Cortex of kidney (tissue), 1 donor: ENCODE measurements at places on chromosomes 12 and 14.
A peak's percentile ranks its signal among the peaks of the same experiment; 100 is the strongest.

DNA sequence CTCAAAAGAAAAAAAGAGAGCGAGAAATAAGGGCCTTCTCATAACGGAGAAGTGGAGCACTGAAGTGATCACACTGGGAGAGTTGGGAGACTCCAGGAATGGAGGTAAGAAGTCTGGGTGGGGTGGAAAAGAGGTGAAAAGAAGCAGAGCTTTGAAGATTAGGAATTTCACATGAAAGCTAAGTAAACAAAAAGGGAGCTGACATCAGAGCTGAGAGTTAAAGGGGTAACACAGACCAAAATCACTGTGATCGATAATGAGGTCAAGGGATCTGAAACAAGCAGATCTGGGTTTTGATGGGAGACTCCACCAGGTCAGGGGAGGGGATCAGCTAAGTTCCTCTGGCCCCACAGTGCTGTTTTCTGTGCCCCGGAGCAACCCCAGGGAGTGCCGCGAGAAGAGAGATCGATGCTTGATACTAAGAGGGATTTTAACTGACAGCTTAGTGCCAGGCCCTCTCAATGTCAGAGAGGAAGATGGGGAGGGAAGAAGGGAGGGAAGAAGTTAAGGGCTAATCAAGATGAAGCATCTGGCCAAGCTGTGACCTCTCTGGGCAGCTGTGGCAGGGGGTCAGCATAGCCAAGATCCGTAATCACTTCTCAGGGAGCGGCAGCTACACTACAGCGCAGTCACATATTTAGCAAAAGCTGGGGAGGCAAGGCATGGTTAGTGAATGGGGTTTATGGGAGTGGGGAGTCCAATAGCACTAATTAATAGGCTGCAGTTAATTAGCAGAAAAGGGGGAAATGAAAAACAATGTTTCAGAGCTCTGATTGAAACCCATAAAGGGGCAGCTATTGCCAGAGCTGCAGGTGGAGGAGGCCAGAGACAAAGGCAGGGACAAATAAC is 8.0 kb downstream of the AQP6 start:
- no peak for DNase-seq

GRCh38 chr14:85599939-85600338 is 70.0 kb downstream of the FLRT2 start:
- DNase-seq = no peak

DNA sequence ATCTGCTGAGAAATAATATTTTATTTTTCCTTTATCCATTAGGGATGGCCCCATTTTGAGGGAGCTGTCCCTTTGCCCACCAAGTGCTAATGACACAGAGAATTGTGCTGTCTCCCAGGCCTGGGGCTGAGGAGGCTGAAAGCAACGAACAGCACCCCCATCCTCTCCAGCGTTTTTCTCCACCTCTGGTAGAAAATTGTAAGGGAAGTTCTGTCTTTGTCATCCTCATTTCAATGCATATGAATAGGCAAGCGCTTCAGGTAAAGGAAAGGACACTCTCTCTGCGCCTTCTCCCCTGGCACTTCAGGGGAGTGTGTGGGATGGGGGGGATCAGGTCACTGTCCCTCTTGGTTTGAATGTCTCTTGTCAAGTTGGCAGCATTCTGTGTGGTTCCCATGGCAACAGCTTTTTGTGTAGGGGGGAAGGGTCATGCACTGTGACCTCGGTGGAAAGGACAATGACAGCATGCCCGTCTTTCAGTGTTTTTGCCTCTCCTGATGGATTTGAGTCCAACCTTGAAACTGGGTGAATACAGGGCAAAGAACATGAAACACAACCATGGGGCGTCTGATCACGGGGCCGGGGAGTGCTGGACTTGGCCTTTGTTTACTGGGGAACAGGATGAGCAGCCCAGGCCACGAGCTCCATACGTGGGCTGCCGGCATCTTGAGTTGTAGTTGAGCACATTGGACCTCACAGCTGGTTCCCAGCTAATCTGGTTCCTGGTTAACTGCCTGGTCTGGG is 230.2 kb downstream of the VRK1 start:
- DNase-seq = no peak

- DNase-seq = no peak
Measured at GRCh38 chr14:47300796-47301195, 374.6 kb downstream of the MDGA2 start.

DNA sequence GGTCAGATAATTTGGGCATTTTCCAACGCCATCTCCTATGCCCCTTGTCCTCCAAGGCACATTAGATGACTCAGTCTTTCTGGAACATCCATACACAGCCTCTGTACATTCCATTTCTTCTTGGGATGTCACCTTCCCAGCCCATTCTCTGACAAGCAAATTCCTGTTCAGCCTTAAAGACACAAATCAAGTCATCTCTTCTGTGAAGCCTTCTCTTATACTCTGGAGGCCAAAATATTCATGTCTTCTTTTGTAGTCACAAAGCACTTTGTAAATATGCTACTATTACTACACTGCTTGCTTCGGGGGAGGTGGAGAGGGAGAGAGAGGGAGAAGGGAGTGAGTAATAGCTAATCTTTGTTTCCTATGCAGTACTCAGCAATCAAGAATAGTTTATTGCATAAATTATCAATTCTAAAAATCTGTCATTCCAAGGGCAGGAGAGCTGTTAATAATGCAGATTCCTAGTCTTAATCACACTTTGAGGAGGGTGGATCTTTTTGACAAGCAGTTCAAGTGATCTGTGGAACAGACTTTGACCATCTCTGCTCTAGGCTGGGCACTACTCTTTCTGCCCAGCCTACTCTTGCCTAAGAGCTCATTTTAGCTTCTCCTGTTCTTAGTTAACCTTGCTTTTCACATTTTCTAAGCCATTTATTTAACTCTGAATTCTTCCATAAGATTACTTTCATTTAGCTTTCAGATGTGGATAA is 27.9 kb downstream of the KCNMB4 start:
- no peak for DNase-seq

- no peak for DNase-seq
Measured at GRCh38 chr12:122244565-122245371, 18.9 kb upstream of the DIABLO start.

DNA sequence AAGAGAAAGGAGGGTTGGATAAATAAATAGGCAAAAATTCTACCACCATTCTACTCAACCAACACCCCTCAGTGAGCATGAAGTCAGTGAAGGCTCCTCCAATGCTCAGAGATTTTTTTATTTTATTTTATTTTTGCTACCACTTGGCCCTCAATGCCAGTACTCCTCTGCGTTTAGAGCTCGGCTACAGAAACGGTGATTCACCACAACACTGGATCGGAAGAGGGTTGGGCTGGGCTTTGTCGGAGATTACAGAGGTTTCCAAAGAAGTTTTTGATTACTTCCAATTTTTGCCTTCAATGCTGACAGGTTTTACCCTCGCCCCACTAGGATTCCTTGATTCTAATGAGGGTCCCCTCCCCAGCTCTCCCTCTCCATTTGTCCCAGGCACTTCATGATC is 1027.2 kb upstream of the TMEM132C start:
- no peak for DNase-seq

DNA sequence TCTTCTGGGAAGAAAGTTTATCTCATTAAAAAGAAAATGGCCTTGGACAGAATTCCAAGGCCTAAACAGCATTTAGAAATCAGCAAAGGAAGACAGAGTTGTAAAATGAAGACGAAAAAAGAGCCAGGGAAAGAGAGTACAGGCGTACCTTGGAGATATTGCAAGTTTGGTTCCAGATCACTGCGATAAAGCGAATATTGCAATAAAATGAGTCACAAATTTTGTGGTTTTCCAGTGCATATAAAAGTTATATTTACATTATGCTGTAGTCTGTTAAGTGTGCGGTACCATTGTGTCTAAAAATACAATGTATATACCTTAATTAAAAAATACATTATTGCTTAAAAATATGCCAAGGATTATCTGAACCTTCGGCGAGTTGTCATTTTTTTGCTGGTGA is 9.0 kb downstream of the PCNX1 start:
- DNase-seq = no peak

GRCh38 chr12:42213023-42213422 is 25.0 kb downstream of the YAF2 start:
- DNase-seq = no peak

DNA sequence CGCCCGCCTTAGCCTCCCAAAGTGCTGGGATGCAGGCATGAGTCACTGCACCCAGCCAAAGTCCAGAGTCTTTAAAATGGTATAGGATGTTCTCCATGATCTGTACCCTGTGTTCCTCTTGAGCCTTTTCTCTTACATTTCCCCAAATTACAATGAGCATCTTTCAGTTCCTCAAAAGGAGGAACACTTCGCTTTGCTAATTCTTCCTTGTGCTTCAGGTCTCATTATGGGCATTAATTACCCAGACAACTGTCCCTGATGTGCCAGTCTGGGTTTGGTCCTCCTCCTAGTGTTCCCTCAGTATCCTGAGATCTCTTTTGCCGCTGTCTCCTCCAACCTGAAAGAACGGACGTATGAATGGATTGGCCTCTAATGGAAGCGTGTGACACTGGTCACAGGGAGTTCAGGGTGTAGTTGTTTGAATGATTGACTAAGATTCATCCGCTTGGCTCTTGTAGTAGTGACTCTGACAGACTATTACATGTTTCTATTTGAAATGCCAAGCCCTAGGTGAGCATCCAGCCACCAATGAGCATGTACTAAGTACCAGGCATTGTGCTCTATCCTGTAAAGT is 8.2 kb downstream of the PRKCH start:
- DNase-seq = no peak

- DNase-seq = no peak
Measured at GRCh38 chr14:53113989-53114388, 39.1 kb downstream of the DDHD1 start.

- DNase-seq = no peak
Measured at GRCh38 chr12:31337952-31338351, 12.0 kb upstream of the SINHCAF start.

GRCh38 chr12:24049101-24049500 is 99.6 kb upstream of the SOX5 start:
- no peak for DNase-seq

- no peak for DNase-seq
Measured at GRCh38 chr14:37890095-37890494, 294.7 kb downstream of the TTC6 start.

DNA sequence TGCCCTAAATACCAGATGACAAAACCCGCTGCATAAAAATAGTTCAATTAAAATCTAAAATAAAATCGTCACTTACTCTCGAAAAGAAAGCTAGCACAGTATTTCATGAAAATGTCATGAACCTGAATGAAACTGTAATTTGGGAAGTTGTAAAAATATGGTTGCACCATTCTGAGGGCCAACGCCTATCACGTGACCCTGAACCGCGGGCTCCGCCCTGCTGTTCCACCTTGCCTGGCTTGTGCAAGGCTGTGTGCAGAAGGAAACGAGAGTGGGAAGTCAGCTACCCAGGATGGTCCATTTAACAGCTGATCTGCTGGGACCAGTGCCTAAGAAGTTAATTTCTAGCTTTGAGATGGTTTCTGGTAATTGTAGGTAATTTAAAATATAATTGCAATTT is 91.7 kb upstream of the BMP4 start:
- DNase-seq = no peak

GRCh38 chr12:109112720-109113465 is 3.5 kb upstream of the ACACB start:
- no peak for DNase-seq

DNA sequence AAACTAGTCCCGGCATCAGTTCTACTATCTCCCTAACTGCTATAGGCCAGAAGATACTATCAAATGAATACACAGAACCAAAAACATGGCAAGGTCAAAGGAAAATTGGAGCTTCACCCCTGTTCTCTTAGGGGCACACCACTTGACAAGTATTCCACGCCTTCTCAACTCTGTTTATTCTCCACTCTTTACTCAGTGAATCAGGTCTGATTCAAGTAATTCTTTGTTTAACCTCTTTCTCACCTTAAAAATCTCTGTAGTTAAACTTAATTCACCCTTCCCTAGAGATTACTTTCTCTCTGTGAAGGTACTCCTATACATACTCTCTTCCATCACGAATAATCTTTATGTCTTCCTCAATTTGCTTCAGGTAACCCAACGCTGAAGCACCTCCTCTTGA is 248.9 kb downstream of the MED13L start:
- no peak for DNase-seq

GRCh38 chr12:30996255-30996654 is 69.7 kb downstream of the TSPAN11 start:
- no peak for DNase-seq

GRCh38 chr14:85420707-85421106 is 109.2 kb upstream of the FLRT2 start:
- DNase-seq = no peak

DNA sequence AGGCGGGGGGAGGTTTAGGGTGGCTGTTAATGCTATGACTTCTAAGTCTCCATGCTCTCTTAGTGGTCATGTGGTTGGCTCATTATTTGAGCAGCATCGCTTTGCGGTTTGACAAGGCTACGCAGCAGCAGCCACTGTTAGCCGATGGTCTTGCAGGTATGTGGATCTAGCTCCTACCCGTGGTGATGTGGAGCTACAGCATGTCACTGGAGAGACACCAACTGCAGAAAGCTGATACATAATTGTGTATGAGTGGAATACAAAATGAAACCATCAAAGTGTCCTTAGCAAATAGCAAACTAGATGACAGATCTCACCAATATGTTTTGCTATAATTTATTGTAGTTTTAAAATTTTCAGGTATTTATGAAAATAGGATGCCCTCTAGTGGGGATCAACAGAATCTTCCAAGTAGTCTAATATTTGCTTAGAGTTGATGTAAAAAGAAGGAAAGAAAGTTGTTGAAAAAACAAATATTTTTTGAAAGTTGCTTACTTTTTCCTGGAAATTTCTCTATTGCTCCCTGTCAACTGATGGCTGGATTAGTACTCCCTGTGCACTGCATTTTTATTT is 94.9 kb downstream of the NAV3 start:
- no peak for DNase-seq

- peak; percentile 4 for DNase-seq
Measured at GRCh38 chr14:85415015-85415712, 114.8 kb upstream of the FLRT2 start.

GRCh38 chr12:107607464-107608392 is 77.9 kb upstream of the PWP1 start:
- no peak for DNase-seq

- no peak for DNase-seq
Measured at GRCh38 chr12:22361785-22362184, 27.3 kb upstream of the ST8SIA1 start.

DNA sequence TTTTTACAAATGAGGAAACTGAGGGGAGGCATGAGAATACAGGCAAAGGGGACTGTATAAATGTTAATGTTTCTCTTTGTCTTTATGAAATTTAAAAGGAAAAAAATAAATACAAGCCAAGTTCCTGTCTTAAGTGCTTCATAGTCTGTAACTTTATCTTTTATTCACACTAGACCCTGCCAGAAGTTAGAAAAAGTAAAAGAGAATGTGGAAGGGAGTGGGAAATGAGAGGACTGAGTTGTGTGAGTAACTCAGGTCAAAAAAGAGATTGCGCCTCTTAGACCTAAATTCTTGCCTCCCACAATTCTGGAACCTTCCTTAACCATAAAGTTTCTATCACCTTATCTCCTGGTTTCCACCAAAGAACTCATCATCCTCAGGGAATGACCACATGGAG is 141.1 kb downstream of the KICS2 start:
- DNase-seq = no peak

DNA sequence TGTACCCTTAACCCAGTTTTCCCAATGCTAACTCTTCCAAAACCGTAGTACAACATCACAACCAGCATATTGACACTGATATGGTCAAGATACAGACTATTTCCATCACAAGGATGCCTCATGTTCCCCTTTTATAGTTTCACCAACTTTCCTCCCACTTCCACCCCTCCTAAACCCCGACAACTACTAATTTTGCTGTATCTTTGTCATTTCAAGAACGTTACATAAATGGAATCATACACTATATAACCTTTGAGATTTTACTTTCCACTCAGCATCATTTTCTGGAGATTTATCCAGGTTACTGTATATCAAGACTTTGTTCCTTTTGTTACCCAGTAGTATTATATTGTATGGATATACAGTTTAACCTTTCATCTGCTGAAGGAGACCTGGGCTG is 88.9 kb downstream of the MED13L start:
- no peak for DNase-seq
